ENCODE measurements at places on chromosomes 11 and 22.

GRCh38 chr22:21803811-21804249 lies 63.6 kb downstream of the MAPK1 start:
- no peak for DNase-seq

DNA sequence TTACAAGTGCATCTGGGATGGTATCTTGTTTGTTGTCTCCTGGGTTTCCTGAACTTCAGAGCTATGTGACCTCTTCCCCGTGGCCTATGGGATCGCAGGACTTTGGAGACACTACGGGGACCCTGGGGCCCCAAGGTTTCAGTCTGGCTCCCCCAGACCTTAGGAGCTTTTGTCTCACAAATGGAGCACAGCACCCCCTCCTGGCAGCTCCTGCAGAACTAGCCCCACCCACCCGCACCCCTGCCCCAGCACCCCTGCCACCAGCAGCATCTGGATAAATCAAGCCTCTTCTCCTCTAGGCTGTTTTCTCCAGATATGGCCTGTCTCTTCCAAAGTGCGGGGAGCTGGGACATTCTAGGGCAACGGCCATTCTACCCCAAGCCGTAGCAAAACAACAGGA lies 10.4 kb downstream of the RCOR2 start:
- DNase-seq, result no peak

GRCh38 chr11:116233561-116233960 lies 539.2 kb downstream of the BUD13 start:
- no peak for DNase-seq

GRCh38 chr22:26689513-26690301 lies 32.3 kb downstream of the MIAT start:
- DNase-seq, result no peak

Measured in stimulated activated CD4-positive, alpha-beta T cell treated with anti-CD3 and anti-CD28 coated beads, TNF-alpha, amount 100 ng/mL, for 1 hour (primary cell).